Aorta (tissue), 5 donors: ENCODE measurements at places on chromosomes 12 and 14.

GRCh38 chr14:87896393-87897380 is 96.3 kb downstream of the GALC start:
- H3K27me3 ChIP-seq: peaks cover 1% of the 10 kb centered on the region
- H3K36me3 ChIP-seq: no peaks in the 10 kb centered on the region
- H3K4me3 ChIP-seq: no peak overlapping the region
- no peak overlapping the region for H3K27ac ChIP-seq
- DNase-seq: no peak
- H3K4me1 ChIP-seq: no peaks in the 10 kb centered on the region

- H3K4me3 ChIP-seq: no peak overlapping the region
- H3K27me3 ChIP-seq: no peaks in the 10 kb centered on the region
- no peaks in the 10 kb centered on the region for H3K4me1 ChIP-seq
- no peaks in the 10 kb centered on the region for H3K36me3 ChIP-seq
Measured at GRCh38 chr12:69334158-69334557, 14.0 kb upstream of the LYZ start.

DNA sequence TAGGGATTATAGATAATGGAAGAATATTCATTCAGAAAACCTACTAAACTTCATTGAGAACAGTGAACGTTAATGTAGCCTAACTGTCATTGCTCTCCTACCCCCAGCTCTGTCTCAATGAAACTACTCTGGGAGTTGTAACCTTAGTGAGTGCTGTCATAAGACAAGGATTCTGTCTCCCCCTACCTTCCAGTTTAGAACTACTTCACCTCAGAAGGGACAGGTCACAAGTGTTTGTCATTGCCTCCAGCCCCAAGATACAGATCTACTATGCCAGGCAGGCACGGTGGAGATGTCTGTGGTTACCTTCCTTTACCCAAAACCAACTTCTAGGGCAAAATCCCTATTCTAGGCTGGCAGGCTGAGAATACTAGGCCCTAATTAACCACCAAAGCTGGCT is 833.1 kb upstream of the SEL1L start:
- no peaks in the 10 kb centered on the region for H3K4me1 ChIP-seq
- no peak for DNase-seq
- no peak overlapping the region for H3K27ac ChIP-seq
- H3K4me3 ChIP-seq: no peak overlapping the region

DNA sequence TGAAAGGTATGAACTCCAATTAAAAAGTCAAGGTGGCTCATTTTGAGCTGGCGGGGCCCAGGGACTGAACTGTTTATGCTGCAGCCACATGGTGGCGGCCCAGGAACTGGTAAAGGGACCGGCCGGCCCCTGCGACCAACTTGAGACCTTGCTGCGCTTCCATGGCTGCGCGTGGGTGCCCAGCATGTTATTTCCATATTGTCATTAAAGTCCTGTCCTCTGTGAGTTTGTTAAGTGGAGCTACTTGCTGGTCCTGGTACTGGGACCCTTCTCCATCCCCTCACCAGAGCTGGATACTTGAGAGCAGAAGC is 62.3 kb downstream of the BEGAIN start:
- no peaks in the 10 kb centered on the region for H3K27me3 ChIP-seq
- H3K36me3 ChIP-seq: no peaks in the 10 kb centered on the region
- no peak overlapping the region for H3K27ac ChIP-seq

GRCh38 chr12:113735131-113735530 is 231.0 kb downstream of the RBM19 start:
- H3K27me3 ChIP-seq: no peaks in the 10 kb centered on the region
- H3K36me3 ChIP-seq: no peaks in the 10 kb centered on the region
- DNase-seq: no peak
- no peak overlapping the region for H3K27ac ChIP-seq
- H3K4me1 ChIP-seq: no peaks in the 10 kb centered on the region

- H3K4me3 ChIP-seq: no peak overlapping the region
- H3K36me3 ChIP-seq: peaks cover 16% of the 10 kb centered on the region
- no peaks in the 10 kb centered on the region for H3K27me3 ChIP-seq
- no peak overlapping the region for H3K27ac ChIP-seq
- H3K4me1 ChIP-seq: peaks cover under 1% of the 10 kb centered on the region
Measured at GRCh38 chr12:110335481-110336045, 54.5 kb downstream of the ATP2A2 start.

DNA sequence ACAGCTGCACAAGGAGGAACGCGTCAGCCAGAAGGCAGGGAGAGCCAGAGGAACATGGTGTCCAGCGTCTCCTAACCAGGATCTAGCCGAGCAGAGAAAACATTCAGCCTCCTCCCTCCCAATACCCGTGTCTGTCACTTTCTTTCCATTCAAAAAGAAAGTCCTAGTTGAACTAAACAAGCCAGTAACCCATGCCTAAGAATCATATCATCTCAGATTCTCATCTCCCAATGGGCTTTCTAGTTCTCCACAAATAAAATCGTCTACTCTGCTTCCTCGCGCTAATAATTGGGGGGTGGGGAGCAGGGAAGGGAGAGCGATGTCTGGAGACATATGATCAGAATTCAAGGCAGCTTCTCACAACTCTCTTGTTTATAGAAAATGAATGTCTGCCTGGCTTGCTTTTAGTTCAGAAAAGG is 7.4 kb downstream of the NKX2-1 start:
- DNase-seq: no peak
- no peaks in the 10 kb centered on the region for H3K36me3 ChIP-seq
- no peak overlapping the region for H3K4me3 ChIP-seq
- peaks cover 6% of the 10 kb centered on the region for H3K27me3 ChIP-seq
- H3K4me1 ChIP-seq: no peaks in the 10 kb centered on the region

- no peak overlapping the region for H3K4me3 ChIP-seq
- no peaks in the 10 kb centered on the region for H3K36me3 ChIP-seq
- no peak for DNase-seq
- H3K4me1 ChIP-seq: no peaks in the 10 kb centered on the region
- H3K27me3 ChIP-seq: no peaks in the 10 kb centered on the region
Measured at GRCh38 chr12:87155621-87156020, 873.6 kb downstream of the C12orf50 start.

DNA sequence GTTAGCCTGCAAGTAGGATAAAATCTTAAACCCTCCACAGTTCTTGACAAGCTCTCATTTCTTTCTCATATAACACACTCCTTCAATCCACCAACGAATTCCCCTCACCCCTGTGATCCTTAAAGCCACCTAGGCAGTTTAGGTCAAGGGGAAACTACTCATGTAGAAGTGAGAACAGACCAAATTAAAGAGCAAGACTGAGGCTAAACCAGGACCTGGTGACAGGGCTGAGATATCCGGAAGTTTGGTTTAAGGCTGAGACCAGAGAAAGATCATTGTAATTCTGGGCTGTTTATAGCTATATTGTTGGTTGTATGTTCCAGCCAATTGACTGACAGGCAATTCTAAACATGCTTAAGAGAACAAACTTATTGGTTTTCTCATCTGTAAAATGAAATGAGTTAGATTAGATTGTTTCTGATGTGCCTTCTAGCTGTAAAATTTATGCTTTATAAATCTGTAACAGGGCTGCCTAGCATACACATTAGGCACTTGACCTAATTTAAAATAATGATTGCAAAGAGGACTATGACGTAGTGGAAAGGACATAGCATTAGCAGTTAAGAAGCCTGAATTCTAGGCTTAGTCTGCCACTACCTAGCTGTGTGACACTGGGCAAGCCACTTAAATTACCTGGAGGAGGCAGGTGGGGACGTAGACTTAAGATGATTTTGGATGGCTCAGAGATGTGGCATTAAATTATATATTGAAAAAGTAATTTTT is 53.9 kb upstream of the PTGR2 start:
- H3K27ac ChIP-seq: no peak overlapping the region
- no peaks in the 10 kb centered on the region for H3K27me3 ChIP-seq
- no peak for DNase-seq
- no peak overlapping the region for H3K4me3 ChIP-seq
- H3K36me3 ChIP-seq: no peaks in the 10 kb centered on the region
